ENCODE measurements at places on chromosomes 5 and 9. TPM values are rescaled to one million over a fixed set of nuclear protein-coding genes. Genes with fewer than 3 reads are reported as not detected.

The ARL14EPL gene
- not detected for total RNA-seq

The TRIM23 gene
- 8.8 TPM for total RNA-seq

The IFNA6 gene
- not detected for total RNA-seq

The ZNF883 gene
- 1.6 TPM for total RNA-seq

The NIPAL4 gene
- 30.4 TPM for total RNA-seq

The KLHL9 gene
- 13.8 TPM for total RNA-seq

The RASGRF2 gene
- total RNA-seq = under 0.01 TPM

The RANBP17 gene
- 1.6 TPM for total RNA-seq

The MUSK gene
- total RNA-seq = not detected

The NME5 gene
- total RNA-seq = not detected

The PCDHB12 gene
- total RNA-seq = not detected

The TEK gene
- 0.23 TPM for total RNA-seq

The PLPP1 gene
- total RNA-seq = 20.0 TPM

The HK3 gene
- not detected for total RNA-seq

The TMEM171 gene
- 1.6 TPM for total RNA-seq

The PDE8B gene
- total RNA-seq = not detected

The NKD2 gene
- total RNA-seq = not detected

The IL3 gene
- total RNA-seq = not detected

The PCDHB4 gene
- 0.34 TPM for total RNA-seq

The ZFP37 gene
- 0.80 TPM for total RNA-seq

The SLC22A4 gene
- total RNA-seq = 2.2 TPM

The TAL2 gene
- total RNA-seq = not detected

The PDZD2 gene
- 5.1 TPM for total RNA-seq

The TUBB4B gene
- 439 TPM for total RNA-seq
